CD4-positive, alpha-beta T cell treated with Interleukin-12 subunit alpha and Interleukin-12 subunit beta, for 1 hour (primary cell): ENCODE measurements at places on chromosomes 2 and 18.

- no peak for DNase-seq
These were observed 282.3 kb downstream of the MBD5 start for GRCh38 chr2:148303161-148303560.

DNA sequence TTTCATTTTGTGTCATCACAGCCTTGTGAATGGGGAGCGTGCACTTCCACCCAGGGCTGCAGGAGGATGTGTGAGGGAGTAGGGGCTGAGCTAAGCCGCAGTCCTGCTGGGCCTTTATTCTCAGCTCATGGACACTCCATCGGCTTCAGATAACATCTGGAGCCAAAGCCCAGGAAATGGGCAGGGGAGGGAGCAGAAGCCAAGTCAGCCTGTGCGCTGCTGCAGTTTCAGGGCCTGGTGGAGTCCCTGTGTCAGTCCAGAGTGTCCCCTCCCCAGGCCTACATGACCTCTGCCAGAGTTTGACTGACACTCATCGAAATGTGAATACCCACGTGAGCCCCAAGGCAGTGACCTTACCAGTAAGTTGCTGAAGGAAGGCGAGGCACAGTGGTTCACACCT is 242.2 kb downstream of the LOXHD1 start:
- no peak for DNase-seq

GRCh38 chr2:100730290-100730868 is 89.6 kb upstream of the NPAS2 start:
- peak; percentile 23 for DNase-seq

DNA sequence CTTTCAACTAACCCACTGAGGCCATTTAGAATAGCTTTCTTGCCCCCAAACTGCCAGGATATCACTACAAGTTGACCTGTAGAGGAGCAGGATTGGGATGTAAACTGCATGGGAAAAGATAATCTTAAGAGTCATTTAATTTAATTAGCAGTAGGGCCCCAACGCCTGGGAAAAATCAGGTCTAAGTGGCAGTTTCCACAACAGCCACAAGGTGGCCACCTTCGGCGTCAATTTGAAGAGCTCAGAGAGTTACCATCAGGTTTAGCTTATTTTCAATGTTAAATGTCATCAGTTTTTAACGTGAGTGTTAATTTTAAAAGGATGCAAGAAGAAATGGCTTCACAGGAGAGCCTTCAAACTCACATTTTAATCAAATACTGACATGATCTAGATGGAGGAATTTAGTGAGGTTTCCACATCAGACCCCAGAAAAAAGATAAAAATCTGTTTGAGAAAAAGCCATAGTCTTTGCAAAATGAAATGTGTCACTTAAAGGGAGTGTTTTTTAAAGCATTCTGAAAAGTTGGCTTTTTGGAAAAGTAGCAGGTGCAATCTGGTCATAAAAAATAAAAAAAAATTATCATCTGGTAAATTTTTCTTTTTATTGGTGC is 77.3 kb upstream of the UPP2 start:
- peak; percentile 47 for DNase-seq

GRCh38 chr18:38025433-38026038 is 459.9 kb upstream of the CELF4 start:
- no peak for DNase-seq

DNA sequence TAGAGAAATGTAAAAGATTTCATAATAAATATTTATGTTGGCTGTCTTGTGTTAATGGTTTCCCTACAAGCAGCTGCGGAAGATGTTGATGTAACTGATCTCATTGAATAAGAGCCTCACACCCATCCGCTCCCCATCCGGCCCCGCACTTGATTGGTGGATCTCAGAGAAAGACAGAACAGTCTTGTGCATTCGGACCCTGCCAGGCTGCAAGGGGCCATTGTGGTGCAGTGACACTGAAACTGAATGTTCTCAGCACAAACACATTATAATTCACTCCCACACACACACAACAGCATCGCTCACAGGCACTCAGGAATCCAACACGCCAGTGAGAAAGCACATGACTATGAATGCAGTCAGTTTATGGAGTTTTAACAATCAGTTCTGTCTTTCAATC is 47.8 kb downstream of the PRELID3A start:
- DNase-seq: no peak

- DNase-seq: no peak
These were observed 7.1 kb downstream of the CNNM3 start for GRCh38 chr2:96823198-96823597.

- DNase-seq: no peak
These were observed 79.1 kb upstream of the MGAT4A start for GRCh38 chr2:98809878-98810587.

DNA sequence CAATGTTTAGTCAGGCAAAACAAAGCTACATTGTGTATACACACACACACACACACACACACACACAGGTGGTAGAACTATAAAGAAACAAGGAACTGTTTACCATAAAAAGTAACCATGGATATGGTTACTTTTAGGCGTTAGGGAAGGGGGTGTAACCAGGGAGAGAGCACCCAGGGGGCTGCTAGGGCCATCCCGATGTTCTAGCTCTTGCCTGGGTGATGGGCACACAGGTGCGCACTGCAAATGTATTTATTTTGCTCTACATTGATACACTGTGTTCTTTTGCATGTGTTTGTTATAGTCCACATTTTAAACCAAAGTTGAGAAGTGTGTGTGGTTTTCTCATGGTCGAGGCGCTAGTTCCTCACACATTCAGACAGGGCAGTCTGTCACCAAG is 69.8 kb upstream of the MYCN start:
- DNase-seq: no peak

DNA sequence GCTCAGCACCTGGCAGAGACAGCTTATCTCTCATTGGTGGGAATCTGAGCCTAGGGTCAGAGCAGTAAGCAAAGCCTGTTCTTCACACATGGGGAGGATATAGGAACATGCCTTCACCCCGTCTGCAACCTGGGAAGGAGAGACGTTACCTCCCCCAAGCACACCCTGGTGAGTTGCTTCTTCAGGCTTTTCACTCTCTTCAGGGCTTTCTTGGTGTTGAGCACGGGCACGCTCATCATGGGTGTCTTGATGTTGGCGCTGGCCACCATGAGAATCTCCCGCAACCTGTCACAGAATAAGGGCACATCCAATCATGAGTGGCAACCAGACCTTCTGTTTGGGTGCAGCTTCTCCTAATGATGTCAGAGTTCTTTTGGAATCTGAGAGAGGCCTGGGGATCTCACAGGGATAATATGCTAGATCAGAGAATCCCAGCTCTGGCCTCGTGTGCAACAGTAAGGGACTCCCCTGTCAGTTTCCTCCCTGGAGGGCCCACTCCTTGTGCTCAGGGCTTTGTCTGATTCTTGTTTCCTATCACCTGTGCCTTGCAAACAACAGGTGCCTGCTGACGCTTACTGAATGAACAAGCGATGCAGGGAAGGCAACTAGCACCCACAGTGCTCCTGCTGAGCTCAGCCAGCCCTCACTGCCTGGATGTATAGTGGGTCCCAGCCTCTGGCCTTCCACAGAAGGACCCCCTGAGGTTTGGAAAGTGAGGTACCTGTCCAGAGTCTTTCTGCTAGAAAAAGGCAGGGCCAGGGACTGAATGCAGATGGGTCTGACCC is 66.3 kb downstream of the POLR1A start:
- DNase-seq: no peak

GRCh38 chr18:3916082-3916481 is 466.1 kb downstream of the TGIF1 start:
- no peak for DNase-seq

GRCh38 chr2:121910139-121910538 is 154.7 kb downstream of the TSN start:
- no peak for DNase-seq

- no peak for DNase-seq
These were observed 1.7 kb upstream of the DQX1 start for GRCh38 chr2:74527741-74528140.

GRCh38 chr2:151933266-151933804 is 105.1 kb upstream of the ARL5A start:
- DNase-seq: no peak

- DNase-seq: no peak
These were observed 113.3 kb downstream of the GALNT1 start for GRCh38 chr18:35694808-35695207.

GRCh38 chr18:79616651-79617510 is 62.7 kb upstream of the CTDP1 start:
- DNase-seq: no peak

GRCh38 chr2:240426845-240427721 is 8.4 kb upstream of the GPC1 start:
- DNase-seq: no peak

GRCh38 chr2:63716146-63716545 is 125.5 kb upstream of the UGP2 start:
- DNase-seq: no peak

GRCh38 chr2:36485521-36485920 is 112.4 kb downstream of the FEZ2 start:
- DNase-seq: no peak

- DNase-seq: no peak
These were observed 88.4 kb upstream of the CELF4 start for GRCh38 chr18:37654034-37654433.

GRCh38 chr2:126994340-126994777 is 95.7 kb downstream of the TEX51 start:
- DNase-seq: no peak

DNA sequence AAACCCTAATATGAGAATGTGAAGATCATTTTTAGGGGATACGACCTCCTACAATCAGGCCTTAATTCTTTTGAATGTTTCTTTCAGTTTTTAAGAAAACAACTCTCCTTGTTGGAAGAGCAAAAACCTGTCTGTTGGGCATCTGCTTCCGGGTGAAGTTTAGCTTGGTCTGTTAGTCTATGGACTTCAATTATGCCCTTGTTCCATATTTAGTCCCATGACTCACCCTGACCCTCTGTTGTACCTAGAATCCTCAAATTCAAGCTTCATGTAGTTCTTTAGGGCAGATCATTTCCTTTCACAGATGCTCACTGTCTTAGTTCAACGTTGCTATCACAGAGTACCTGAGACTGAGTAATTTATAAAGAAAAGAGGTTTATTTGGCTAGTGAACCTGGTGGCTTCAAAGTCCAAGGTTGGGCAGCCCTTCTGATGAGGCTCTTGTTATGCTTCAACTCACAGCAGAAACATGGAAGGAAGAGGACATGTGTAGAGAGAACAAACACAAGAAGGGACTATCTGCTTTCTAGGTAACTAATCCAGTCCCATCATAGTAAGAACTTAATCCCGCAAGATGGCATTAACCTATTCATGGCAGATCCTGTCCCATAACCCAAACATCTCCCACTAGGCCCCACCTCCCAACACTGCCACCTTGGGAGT is 82.5 kb upstream of the SERPINE2 start:
- DNase-seq: no peak

GRCh38 chr2:126382998-126383397 is 273.0 kb upstream of the GYPC start:
- no peak for DNase-seq

- DNase-seq: no peak
These were observed 16.4 kb upstream of the CYS1 start for GRCh38 chr2:10096641-10097040.

- DNase-seq: no peak
These were observed 55.9 kb downstream of the COPS8 start for GRCh38 chr2:237141571-237142051.

DNA sequence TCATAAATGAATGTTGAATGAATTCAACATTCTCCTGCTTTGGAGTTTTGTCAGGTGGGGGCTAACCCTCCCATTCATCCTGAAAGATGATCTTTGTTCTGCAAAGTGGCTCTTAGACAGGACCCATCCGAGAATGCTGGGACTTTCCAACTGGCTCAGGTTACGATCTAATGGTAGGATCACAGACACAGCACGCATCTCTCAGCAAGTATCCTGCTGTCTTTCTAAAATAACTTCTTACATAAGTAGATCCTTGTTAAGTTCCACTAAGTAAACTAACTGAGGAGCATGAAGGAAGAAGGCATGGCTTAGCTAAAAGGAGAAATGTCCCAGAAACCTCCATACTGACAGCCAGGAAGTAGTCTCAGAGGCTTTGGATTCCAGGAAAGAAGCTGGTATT is 23.7 kb downstream of the CYP27A1 start:
- no peak for DNase-seq

- DNase-seq: no peak
These were observed 316.2 kb downstream of the CDH2 start for GRCh38 chr18:27860701-27861107.

- no peak for DNase-seq
These were observed 59.5 kb downstream of the FAM168B start for GRCh38 chr2:131033786-131034121.

DNA sequence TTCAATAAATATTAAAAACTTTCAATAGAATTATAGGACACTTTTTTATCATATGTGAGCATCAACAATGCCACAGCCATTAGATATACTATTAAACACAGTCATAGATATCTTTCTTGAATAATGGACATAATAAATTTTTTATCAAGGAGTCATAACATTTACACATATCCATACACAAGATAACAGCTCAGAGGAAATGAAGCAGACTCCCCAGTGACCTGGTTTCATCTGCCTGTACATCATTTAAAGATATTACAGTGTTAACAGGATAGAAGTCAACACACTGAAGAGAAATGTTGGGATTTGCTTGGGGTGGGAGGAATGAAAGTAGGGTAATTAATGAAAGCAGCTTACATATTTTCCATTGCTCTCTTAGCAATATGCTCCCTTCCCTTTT is 5.1 kb downstream of the SCG2 start:
- no peak for DNase-seq

DNA sequence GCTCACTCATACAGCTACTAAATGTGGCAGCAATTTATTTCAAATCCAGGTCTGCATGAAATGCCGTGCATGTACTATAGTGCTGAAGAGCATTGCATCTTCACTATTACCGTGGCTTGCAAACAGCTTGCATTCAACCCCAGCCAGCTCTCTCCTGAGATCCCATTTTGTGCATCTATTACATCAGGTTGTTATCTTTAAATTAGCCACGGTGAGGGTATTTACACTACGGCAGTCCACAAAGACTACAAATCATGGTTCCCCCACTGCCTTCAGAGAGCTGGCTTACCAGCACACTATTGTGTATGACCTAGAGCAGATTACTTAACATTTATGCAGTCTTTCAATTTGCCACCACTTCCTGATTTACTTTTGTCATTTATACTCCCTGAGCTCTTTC is 621.3 kb upstream of the LRATD1 start:
- DNase-seq: no peak

- DNase-seq: no peak
These were observed 652.6 kb downstream of the BCL11A start for GRCh38 chr2:59900728-59901452.

DNA sequence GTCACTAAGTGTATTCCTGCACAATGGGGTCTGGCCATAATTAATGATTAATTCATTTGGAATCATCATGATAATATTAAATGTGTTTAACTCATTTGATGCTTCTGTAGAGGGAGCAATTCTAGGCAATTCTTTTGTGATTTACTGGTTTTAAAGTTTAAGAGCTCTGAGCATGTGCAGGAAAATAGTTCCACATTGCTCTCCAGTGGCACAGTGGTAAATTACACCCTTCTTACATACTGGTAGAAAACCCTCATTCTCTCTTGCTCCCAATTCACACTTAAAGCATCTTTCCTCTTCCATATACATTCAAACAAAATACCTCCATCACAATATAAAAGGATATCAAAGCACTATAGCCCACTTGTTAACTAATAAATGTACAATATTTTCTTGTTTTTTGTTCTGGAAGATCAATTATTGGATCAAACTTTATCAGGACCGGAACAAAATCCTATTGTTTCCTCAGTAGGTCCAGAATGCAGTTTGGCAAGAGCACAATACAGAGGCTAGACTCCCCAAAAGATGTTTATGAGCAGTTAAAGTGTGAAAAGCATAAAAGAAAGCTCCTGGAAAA is 844.3 kb downstream of the MBD2 start:
- DNase-seq: no peak

- DNase-seq: no peak
These were observed 84.8 kb downstream of the ACAA2 start for GRCh38 chr18:49728542-49728941.

- no peak for DNase-seq
These were observed 246.2 kb downstream of the HNMT start for GRCh38 chr2:138210487-138210886.
